ENCODE measurements at places on chromosomes 4 and X.

GRCh38 chr4:108903464-108904221 lies 140.8 kb upstream of the ETNPPL start:
- no peak for DNase-seq

DNA sequence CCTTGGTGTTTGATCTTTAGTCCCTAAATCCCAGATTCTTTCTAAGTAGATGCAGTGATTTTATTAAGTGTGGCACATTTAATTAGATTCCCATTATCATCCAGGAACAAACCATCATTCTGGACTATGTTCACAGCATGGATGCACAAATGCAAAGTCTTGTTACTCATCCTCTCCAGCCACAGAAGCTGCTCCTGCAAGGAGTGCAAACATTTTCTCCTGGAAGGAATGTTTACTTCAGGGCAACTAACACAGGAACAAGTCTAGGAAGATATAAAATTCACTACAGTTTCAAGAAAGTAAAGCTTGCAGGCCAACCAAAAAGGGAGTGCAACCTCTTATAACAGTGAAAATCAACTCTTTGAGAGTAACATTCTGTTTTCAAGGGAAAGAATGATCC lies 106.0 kb downstream of the IQCM start:
- DNase-seq = no peak

DNA sequence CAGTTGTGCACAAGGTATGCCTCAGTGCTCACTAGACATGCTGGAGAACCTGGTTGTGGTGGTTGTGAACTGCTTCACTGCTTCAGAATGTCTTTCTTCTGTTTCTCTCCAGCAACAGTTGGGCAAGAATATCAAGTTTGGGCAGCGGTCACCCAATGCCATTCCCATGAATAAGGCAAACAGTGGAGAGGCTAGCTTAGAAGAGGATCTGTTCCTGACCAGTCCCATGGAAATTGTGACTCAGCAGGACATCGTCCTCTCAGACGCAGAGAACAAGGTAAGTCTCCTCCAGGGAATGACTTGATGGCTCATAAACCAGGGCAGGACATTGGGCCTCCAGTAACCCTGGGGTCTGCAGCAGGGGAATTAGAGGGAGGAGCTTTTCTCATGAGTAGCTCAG lies 79.9 kb downstream of the AASDH start:
- DNase-seq = no peak

DNA sequence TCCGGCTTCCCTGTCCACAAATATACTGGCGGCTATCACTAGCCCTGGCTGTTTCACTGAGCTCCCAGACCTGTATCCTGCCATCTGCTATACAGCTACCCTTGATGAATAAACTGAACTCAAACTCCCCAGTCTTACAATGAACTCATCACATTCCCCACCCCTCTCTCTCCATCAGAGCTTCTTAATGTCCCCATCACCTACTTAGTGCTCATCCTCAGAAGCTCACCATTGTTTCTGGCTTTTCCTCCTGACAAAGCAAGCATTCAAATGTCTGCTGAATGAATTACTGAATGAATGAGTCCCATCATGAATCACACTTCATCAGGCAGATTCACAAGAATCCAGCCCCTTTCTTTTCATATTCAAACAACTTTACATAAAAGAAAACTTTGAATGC lies 5.7 kb upstream of the DGAT2L6 start:
- DNase-seq = no peak

DNA sequence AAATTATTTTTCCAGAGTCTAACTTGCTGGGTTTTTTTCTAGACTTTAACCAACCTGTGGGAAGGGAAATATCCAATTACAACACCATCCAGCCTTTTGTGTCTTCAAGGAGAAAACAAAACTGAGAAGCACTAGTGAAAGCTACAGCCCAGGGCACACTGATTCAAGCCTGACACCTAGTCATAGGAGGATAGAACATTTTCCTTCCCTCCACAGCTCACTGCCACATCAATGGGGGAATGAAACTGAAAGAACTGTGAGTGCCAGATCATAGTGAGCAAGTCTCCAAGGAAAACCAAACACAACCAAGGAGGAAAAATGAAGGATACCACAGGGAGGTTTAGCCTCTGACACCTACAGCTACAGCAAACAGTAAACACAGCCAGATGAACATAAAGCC lies 43.3 kb upstream of the MAGEA8 start:
- no peak for DNase-seq

DNA sequence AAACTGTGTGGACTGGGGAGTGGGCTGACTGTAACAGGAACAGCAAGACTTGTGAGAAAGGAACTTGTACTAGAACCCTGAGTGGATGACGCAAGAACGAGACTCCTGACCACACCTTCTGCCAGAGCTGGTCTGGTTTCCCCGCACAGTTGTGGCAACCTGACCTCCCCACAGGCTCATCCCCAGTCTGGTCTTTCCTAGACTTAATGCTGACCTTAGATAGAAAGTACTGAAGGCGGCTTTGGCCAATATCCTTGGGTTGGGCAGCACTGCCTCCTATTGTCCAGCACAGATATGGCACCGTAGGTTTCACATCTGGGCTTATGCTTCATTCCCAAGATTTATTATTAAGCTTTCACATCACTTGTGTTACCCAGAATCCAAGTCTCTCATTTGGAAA lies 137.8 kb upstream of the FRG1 start:
- DNase-seq = no peak

DNA sequence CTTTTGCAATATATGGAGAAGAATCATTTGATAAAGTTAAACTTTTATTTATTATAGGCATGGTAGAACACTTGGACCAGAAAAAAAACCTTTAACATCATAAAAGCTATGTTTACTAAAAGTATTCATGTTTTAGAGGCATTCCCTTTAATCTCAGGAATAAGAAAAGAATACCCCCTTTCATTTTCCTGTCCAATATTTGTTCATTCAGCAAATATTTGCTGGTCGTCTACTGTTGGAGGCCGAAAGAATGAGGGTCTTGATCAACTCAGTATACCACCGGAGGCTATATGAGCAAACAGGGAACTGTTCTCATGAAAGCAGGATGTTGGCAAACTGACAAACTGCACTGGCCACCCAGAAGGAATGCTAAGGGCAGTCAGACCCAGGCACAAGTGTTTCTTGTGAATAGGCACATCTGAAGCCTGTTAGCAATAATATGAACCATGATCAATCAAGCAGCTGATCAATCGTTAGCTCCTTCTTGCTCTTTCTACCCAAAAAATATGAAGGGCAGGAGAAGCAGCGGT lies 480.8 kb upstream of the FAT1 start:
- DNase-seq = no peak

- no peak for DNase-seq
Observed at GRCh38 chr4:74109870-74110605, 11.0 kb upstream of the CXCL2 start.

GRCh38 chrX:137482136-137482535 lies 83.8 kb upstream of the ZIC3 start:
- DNase-seq = no peak

GRCh38 chrX:74171465-74171864 lies 132.5 kb upstream of the ZCCHC13 start:
- no peak for DNase-seq

DNA sequence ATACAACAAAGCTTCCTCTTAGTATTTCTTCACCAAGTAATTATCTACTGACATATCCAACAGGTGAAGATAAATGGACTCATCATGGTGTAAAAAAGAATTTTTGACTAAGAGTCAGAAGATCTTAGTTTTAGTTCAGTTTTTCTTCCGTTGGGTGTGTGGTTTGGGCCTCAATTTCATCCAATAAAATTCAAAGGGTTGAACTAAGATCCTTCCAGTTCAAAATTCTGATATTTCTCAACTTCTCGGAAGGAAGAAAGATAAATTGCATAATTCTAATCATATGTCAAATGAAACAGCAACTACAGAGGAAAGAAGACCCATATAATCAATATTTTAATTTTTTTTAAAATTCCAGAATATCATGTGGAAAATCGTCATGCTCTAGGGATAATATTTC lies 192.7 kb downstream of the SPRY1 start:
- DNase-seq = no peak

DNA sequence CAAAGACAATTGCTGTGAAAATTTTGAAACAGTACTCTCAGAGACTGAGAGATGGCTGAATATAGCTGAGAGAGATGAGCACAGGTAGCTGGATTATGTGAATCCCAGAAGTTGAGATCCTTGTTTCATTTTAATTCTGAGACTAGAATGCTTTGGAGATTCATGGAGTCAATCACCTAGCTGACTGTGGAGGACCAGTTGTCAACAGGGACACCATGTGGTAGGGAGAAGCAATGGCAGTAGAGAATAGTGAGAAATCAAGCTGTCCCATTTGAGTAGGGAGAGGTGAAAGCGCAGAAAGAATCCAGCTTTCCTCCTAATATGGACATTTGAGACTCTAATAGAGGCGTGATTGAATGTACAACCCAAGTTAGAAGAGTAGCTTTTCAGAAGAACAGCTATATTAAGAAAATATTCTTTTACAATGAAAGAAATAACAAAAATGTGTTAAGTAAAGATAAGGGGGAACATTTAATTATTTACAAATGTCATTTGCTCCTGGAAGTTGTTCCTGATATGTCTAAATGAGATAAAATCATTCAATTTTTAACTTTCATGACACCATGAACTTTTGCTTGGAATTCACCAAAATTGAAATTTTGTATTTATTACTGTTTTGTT lies 30.3 kb upstream of the GLRB start:
- peak; percentile 51 for DNase-seq

DNA sequence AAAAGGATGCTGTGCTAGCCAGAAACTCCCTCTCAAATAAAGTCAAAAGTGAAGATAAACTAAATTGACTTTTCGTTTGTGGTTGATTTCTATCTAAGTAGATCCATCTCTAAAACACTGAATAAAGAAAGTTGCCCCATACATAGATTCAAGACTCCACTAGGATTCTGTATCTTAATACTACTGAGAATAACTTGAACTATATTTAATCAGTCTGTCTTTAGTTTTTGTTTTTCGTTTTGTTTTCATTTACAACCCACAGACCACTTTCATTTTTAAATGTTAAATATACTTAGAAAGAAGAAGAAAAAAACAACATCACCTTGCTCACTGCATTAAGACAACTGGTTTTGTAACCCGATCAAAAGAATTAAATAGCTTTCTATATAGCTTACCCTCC lies 655.0 kb downstream of the RPA4 start:
- no peak for DNase-seq

- DNase-seq = no peak
Observed at GRCh38 chr4:8205241-8205707, 6.2 kb downstream of the SH3TC1 start.

DNA sequence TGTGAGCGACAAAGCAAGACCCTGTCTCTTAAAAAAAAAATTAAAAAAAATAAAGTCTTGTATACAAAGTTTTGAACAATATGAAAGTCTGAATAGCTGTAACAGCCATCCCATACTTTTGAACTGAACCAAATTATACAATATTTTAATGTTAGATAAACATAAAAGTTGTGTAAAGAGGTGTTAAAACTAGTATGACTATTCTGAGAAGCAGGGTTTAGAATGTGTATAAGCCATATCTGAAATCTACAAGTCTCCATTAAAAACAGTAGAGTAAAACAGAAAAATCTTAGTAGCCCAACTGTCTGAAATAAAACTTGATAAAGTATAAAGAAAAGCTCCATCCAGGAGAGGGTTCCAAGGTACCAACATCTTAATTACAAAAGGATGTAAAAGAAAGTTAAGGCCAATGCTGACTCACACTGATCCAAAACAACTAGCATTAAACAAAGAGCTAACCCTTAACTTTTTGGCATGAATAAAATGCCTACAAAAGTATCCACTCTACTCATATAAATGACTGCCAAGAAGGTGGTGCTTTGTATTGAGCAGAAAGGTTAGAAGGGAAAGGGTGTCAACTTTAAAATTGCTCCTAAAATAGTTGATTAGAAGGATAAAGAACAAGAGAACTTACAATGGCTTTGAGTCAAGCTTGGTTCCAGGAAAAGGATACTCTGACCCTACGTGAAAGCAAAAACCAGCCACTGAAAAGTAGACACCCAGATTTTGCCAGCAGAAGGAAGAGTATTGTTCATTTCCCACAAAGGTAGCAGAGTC lies 18.5 kb downstream of the CNOT6L start:
- DNase-seq = no peak

GRCh38 chr4:96786306-96786705 lies 946.4 kb downstream of the PDHA2 start:
- DNase-seq = no peak

DNA sequence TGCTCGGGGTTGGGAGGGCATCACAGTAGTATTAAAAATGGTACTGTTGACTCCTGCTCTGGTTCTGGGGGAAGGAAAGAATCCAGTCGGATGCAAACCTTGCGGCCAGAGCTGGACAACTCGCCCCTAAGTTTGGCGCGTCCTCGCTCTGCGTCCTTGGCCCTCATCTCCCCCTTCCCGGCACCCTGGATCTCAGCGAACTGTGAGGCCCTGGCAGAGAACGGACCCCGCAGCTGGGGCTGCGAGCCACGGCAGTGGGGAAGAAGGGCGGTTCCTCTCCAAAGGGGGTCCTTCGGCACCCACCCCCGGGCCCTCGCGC lies 14.0 kb downstream of the ARHGEF6 start:
- DNase-seq = no peak

GRCh38 chr4:39568805-39569204 lies 41.6 kb upstream of the UGDH start:
- DNase-seq = peak; percentile 60

DNA sequence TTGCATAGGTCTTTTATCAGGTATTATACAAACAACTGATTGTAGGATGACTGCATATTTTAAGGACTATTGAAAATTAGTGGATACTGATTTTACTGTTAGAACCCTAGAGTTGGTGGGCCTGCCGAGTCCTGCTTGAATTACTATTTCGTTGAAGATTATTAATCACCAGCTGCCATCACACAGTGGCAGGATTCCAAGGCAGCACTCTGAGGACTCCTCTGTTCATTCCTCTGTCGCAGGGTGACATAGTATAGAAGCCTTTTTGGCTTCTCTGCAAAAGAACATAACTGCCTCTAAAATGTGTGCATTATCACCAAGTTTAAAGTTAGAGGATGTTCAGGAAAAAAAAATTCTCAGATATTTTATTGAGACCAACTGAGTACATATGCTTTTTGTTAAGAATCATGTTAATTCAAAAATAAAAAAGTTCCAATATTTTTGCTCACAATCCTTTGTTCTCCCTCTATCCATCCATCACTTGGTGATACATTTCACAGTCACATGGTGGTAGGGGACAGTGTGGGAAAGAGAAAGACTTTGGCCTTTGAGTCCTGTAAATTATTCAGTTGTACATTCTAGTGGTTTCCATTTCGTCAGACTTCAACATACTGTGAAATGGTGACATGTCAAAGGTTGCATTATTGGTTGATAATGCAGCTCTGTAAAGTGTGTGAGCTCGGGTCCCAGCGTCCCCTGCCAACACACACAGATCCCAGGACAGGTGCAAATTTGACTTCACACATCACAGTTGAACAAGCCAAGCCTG lies 332.5 kb downstream of the GRID2 start:
- DNase-seq = no peak

- no peak for DNase-seq
Observed at GRCh38 chrX:132407691-132408090, 81.1 kb downstream of the MBNL3 start.

DNA sequence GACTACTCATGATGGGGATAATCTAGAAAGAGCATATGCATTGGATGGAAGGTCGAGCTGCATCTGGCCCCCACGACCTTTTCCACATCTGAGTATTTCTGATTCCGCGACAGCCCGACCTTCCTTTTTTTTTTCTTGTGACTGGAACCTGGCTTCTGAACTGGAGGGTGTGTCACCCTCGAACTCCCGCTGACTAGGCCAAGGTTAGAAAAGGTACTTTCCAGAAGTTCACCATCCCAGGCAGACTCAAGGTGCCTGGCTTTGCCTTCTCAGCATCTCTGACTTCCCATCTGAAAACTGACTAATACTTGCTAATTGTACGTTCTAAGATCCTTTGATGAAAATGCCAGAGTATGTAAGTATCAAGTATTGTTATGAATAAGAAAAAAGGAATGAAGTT lies 49.3 kb upstream of the CD40LG start:
- no peak for DNase-seq

All from NAMALWA (cell line).